ENCODE measurements at places on chromosomes 2 and 18.

- no peak for DNase-seq
These were observed 10.5 kb downstream of the VIT start for GRCh38 chr2:36707050-36707449.

DNA sequence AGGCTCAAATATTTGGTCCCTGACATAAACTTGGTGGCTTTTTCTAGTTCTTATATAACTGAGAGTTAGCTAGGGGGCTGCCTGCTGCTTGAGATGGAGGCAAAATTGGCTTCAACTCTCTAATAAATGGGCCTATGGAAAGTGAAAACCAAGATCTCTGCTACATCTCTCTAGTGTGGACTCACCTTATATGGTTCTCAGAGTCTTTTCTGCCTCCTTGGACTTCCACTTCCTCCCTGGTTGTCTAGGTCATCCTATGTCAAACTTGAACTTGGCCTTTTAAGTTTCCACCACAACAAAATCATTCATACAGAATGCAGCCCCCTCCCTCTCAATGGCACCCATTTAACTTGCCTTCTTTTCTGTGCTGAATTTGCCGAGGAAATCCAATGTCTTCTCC is 23.9 kb upstream of the ARHGAP25 start:
- no peak for DNase-seq

DNA sequence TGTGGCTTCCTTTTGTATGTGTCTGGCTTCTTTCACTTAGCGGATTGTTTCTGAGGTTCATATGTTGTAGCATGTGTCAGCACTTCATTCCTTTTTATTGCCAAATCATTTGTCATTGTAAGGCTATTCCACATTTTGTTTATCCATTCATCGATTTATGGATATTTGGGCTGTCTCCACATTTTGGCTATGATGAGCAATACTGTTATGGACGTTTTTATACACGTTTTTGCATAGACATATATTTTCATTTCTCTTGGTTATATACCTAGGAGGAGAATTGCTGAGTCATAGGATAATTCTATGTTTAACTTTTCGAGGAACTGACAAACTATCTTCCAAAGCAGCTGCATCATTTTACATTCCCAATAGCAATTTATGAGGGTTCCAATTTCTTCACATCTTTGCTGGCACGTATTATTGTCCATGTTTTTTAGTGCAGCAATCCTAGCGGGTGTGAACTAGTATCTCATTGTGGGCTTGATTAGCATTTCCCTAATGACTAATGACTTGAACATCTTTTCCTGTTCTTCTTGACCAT is 48.1 kb upstream of the TBC1D8 start:
- DNase-seq = no peak

DNA sequence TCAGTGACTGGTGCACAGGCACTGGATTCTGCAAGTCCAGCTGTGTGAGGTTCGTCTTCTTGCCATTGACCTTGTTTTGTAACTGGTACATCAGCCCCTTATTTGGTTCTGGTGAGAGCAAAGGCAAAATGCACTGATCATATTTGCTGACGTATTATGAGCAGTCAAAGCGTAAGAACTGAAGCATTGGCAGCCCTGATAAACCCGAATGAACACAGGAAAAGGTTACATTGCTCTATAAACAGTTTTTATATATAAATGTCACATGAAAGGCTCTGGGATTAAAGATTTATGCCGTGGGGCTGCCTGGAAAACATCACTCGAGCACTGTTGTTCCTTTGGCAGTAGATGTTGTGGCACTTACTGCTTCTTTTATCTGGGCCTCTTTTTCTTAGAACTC is 167.9 kb downstream of the IRS1 start:
- no peak for DNase-seq

- no peak for DNase-seq
These were observed 368.9 kb upstream of the TNP1 start for GRCh38 chr2:217228732-217229131.

DNA sequence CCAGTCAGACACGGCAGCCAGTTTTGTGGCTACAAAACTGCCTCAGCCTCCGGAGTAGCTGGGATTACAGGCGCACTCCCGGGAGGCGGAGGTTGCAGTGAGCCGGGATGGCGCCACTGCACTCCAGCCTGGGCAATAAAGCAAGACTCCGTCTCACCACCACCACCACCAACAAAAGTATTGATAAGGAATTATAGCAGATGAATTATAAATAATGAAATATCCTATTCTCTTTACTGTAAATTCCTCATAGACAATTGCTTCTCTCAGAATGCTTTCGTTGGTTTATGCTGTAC is 1.4 kb upstream of the FAM161A start:
- no peak for DNase-seq

- DNase-seq = no peak
These were observed 149.0 kb downstream of the MEIS1 start for GRCh38 chr2:66583881-66584280.

GRCh38 chr2:144027593-144027992 is 492.3 kb downstream of the ZEB2 start:
- DNase-seq = no peak

DNA sequence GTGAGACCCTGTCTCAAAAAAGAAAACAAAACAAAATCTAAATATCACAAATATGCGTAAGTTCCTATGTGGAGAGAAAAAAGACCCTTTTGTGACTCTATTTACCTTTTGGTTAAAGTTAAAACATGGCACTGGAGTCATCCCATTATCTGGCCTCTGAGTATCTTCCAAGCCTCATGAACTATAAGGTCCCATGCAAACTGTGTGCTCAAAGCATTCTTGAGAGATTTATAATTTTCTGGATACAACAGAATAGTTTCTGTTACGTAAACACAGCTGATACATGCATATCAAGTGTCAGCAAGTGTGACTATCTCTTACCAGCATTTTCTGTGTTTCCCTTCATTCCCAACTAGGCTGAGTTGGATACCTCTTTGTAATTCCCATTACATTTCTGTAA is 8.8 kb upstream of the NOSTRIN start:
- DNase-seq = no peak

- DNase-seq = no peak
These were observed 7.9 kb upstream of the CETN1 start for GRCh38 chr18:572091-572830.

DNA sequence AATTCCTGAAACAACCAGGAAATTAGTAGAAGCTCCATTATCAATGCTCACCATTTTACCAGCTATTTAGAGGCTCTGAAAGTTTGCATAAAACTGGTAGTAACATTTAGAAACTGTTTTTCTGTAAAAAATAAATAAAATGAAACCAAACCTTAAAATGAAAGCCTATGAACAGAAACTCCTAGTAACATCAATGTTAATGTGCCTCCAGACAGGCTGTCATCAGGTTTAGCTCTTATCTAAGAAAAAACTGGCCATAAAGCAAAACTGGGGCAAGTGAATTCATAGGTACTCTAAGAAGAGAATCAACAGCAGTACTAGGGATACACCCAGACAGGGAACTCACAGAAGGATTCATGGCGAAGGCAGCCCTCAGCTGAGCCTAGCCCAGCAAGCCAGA is 8.0 kb downstream of the E2F6 start:
- DNase-seq = no peak

DNA sequence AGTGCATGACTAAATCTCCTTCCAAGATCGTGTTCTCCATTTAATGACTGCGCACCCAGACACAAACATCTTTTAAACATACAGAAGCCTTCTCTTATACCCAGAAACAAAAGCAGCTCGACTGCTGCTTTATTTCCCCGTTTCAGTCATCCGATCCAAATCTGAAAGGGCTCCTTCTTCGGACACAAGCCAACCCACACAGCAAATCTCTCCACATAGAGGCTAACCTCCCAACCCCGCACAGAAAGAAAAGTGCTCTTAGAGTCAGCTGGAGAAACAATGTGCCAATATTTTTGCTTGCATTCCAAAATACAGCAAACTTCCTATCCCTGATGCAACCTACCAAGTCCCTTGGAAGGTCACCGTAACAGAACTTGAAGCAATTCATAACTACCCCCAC is 29.1 kb downstream of the GAREM1 start:
- DNase-seq = no peak

GRCh38 chr2:12762976-12763375 is 46.2 kb downstream of the TRIB2 start:
- no peak for DNase-seq

DNA sequence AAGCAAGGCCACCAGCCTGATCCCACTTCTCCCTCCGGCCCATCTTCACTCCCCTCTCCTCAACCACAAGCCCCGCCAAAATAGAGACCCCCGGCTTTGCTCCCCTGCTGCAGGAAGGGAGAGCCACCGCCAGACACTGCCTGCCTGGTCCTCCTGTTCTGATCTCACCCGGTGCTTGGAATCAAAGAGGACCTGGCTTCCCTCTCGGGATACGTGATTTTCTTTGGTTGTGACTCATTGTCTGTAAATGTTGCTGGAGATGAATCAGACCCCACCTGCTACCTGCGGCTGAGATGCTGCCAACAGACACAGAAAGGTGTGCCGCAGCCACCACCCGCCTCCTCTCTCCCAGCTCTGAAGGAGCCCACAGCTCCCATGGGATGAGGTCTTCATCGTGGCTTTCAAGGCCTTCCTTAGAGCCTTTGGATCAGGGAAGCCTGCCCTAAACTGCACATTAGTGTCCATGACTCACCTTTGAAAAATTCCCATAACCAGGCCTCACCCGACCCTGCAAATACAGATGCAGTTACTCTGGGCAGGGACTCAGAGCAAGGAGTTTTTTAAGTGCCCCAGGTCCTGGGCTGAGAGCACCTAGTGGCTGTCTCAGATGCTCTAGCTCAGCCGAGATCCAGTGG is 79.4 kb upstream of the ZNF532 start:
- no peak for DNase-seq
